Uterus (tissue), 4 donors: ENCODE measurements at places on chromosomes 6 and 20.

DNA sequence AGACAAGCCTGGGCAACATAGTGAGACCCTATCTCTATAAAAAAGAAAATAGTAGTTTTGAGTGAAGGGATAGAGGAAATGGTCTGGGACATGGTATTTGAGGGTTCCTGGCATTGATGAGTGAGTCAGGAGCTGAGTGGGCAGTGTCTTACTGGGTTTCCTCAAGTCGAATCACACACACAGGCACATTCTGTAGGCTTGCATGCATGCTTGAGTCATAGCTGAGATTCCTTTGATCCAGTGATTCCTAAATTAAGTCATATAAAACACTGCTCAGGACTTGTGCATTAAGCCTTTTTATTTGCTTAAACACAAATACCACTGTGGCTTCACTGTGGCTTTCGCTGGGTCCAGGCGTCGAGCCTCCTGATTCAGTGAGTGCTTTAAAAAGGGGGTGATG is 71.8 kb upstream of the TMEM181 start:
- DNase-seq, result no peak

DNA sequence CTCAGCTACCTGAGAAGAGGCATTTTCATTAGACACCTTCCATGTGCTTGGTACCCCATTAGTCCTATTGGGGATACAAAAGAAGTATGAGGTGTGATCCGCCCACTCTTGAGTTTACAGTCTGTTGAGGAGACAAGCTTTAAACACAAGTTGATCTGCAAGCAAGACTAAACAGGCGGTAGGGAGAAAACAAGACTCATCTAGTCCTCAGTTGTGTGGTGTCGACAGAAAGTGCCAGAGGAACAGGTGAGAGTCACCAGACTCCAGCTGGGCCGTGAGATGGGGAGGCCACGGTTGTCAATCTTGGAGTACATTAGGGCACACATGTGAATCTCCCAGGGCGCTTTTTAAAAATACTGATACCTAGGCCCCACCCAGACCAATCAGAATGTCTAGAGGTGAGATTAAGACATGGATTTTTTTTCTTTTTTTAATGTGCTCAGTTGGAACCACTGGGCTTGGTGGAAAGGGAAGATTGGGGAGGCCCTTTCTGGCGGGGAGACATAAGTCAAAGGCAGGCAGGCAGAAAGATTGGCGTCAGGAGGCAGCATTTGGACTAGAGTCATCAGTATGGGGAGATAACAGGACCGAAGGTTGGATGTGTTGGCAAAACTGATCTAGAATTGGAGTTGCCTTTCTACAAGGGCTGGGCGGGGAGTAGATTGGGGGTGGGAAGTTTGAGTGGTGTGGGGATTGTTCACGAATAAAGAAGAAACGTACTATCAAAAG is 10.4 kb downstream of the E2F3 start:
- DNase-seq, result no peak

DNA sequence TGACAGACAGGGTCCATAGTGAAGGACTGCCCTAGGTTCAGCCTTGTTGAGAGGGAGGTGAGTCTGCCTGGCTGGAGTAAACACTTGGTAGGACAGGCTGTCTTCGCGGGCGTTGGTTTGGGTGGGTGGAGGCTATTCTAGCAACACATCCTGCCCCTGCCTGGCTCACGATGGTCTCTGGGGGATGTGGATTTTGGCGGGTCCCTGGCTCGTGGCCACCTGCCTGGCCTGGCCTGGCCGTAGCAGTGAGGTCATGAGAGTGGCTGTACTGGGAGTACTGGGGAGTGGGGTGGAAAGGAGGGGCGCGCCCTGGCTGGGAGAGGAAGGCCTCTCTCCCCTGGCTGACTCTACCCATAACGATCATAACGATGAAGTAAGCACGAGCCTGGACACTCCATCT is 30.2 kb upstream of the MRPS18A start:
- peak; percentile 77 for DNase-seq

DNA sequence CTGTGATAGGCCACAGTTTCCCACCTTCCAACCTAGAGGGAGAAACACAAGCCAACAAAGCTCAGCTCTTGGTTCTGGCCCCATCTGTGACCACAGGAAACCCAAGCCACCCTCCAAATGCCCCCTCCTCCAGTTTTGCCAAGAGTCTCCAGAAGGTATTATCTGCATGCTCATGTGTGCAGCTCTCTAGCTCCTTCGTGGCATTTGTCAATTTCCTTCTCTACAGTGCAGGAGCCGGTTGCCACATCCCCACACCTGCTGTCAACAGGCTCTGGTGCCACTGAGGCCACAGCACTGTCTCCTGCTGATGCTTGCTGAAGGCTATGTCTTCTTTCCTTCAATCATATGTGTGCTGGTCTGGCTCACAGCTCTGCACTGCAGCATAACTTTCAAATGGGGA is 177.2 kb downstream of the CLIC5 start:
- no peak for DNase-seq

DNA sequence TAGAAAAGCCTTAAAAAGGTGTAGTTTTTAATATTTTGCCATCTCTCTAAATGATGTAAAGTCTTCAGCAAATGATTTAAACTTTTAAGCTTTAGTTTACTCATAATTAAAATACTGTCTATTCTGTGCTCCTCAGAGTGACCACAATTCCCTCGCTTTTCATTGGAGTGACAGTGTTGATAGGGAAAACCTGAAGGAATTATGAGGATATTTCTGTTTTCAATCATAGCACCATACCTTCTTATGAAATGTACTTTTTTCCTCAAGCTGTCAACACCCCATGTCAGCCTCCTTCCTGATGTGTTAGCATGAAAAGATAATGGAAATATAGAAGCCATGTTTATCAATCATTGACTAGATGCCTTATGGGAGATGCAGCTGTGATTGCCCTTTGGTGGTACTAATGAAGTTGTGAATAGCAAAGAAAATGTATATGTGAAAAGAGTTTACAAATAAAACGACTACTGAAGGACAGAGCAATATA is 145.4 kb upstream of the EYS start:
- DNase-seq, result no peak

GRCh38 chr6:134183844-134184243 is 131.4 kb upstream of the SLC2A12 start:
- DNase-seq, result no peak

- DNase-seq, result no peak
These were observed 128.1 kb downstream of the MYLK4 start for GRCh38 chr6:2622671-2623070.

DNA sequence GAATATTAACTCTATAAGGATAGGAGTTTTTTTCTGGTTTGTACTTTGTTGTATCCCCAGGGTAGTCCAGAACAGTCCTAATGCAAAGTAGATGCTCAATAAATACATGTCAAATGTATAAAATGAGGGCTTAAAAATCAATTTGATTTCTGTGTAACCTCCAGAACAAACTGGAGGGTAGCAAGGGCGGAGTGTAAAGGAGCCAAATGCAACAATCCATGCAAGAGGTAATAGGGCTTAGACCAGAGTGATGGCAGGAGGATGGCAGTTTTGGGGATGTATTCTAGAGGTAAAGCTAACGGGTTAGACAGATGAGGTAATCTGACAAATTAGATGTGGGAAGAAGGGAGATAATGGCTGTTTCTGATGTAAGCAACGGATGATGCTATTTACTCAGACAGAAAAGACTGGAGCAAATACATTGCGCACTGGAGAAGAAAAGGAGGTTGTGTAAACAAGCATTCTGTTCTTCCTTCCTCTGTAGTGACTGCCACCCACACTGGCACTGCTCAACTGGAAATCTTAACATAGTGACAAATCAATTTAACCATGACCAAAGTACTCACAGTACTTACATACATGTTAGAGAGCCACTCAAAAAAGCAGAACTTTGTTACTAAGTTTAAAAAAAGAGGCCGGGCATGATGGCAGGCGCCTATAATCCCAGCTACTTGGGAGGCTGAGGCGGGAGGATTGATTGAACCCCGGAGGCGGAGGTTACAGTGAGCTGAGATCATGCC is 2.0 kb downstream of the ZNF318 start:
- DNase-seq, result no peak

GRCh38 chr6:127279815-127280214 is 13.2 kb downstream of the RNF146 start:
- no peak for DNase-seq

- DNase-seq, result no peak
These were observed 42.6 kb upstream of the SUPT3H start for GRCh38 chr6:45420083-45420908.

- no peak for DNase-seq
These were observed 996 bp upstream of the SEC23B start for GRCh38 chr20:18506744-18507143.

DNA sequence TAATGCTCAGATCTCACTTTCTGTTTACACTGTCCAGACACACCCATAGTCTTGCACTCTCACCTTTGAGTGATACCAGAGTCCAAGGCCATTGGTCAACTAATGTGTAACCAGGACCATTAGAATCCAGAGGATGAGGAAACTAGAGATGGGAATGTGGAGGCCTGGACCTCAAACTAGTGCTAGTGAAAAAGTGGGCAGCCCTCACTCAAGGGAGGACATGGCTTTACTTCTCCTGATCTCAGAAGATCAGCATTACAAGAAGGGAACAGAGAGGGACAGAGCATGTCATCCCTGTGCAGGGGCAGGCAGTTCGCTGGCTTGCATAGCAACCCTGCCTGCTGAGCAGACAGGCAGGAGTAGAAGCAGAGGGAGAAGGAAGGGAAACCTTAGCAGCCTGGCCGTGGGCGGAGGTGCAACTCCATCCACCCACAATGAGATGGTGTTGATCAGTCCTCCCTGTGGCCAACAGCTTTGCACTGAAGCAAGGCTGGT is 22.6 kb upstream of the XRN2 start:
- no peak for DNase-seq

DNA sequence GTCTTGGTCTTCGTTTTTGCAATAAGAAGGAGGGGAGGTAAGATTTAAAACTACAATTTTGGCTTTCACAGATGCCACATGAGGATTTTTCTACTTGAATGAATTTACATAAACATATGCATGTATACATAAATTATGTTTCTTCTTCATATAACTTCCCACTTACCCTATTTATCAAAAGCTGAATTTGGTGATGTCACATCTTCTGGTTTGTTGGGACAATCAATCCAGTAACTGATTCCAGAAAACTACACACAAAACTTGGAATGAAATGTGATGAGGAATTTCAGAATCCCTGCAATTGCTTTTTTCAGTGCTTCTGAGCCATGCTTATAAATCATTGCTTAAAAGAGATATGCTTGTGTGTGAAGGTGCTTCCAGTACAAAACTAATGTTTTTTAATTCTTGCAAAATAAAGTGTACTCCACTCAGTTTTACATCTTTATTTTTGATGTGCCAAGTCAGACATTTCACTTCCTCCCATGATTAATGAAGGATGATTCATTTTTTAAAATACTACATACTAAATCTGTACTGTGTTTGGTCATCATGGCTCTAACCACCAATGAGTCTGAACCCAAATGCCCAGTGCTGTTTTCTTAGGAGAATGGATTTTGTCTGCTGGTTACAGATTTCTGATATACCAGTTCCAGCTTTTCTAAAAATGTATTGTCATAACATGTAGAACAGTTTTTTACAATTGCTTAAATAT is 32.1 kb upstream of the RIN2 start:
- DNase-seq, result no peak

GRCh38 chr20:52294106-52294628 is 102.6 kb upstream of the ZFP64 start:
- DNase-seq, result no peak

DNA sequence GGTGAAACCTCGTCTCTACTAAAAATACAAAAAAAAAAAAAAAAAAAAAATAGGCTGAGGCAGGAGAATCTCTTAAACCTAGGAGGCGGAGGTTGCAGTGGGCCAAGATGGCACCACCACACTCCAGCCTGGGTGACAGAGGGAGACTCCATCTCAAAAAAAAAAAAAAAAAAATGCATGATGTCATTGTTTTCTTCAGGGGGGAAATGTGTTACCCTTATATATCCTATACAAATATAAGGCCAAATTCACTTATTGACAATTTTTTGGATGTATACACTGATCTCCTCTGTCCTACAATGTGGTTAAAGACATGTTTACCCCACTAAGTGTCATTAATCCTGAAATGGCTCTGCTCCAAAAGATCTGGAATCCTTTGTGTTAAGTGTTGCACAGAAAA is 73.1 kb downstream of the TPBG start:
- no peak for DNase-seq

- DNase-seq, result no peak
These were observed 164.5 kb downstream of the CD83 start for GRCh38 chr6:14281811-14282660.

GRCh38 chr20:62598761-62599194 is 43.5 kb upstream of the SLCO4A1 start:
- no peak for DNase-seq

DNA sequence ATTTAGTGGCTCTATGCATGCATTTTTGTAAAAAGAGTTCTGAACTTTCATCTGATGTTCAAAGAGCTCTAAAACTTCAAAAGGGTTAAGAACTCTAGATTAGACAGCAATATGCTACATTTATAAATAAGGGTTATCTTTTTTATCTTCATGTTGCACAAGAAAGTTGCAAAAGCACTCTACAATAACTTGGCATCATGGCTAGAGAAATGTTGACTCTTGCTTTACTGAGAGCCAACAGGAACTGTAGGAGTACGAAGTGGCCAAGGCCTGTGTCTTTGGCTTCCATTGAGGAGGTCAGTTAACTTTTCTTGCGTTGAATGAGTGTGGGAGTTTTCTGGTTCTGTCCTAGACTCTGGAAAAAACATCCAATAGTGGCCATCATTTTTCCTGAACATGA is 516.9 kb downstream of the TFAP2B start:
- no peak for DNase-seq

DNA sequence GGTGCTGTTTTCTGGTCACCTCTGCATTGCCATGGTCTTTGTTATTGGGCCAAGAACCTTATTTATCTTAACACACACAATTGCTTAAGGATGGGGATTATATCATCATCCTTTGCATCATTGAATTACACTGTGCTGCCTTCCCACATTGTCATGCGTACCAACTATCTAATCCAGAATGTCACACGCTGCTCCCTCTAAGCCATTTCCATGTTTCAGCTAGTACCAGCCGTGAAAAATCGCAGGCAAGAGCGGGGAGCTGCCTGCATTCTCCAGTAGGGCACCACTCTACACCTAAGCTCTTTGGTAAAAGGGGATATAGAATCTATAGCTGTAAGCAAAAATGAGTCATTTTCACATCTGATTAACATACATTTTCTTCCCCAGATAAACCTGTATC is 277.0 kb downstream of the PRL start:
- no peak for DNase-seq

GRCh38 chr6:91278416-91278815 is 691.5 kb upstream of the MAP3K7 start:
- no peak for DNase-seq

DNA sequence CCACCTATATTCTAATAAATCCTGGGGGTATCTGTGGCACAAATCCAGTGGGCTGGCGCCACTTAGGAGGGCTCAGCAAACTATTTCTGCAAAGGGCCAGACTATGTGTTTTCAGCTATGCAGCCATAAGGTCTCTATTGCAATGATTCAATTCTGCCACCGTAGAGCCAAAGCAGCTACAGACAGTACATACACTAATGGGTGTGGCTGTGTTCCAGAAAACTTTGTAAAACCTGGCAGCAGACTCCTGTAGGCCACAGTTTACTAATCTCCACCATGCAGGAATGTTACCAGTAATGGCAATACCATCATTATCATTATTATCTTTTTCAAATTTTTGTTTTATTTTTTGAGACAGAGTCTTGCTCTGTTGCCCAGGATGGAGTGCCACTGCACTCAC is 65.7 kb downstream of the SULF2 start:
- no peak for DNase-seq

- DNase-seq, result no peak
These were observed 28.1 kb downstream of the SNRNP48 start for GRCh38 chr6:7617801-7618764.
